ENCODE measurements at places on chromosomes 4 and X.

DNA sequence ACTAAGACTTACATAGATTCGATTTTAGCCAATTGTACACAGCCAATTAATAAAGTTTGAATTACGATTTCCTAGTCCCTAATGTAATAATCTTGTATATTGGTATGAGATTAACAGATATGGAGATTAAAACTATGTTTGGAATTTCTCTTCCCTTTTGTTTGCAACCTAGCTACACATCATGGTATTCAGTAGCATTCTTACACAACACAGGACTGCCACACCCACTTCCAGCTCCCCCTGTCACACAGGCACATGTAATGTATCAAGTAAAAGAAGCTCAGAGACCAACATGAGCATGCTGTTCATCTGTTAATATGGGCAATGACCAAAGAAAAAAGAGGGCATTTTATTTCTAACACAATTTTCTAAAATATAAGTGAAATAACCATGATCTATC is 12.8 kb downstream of the SLC6A14 start:
- ATAC-seq, result no peak

DNA sequence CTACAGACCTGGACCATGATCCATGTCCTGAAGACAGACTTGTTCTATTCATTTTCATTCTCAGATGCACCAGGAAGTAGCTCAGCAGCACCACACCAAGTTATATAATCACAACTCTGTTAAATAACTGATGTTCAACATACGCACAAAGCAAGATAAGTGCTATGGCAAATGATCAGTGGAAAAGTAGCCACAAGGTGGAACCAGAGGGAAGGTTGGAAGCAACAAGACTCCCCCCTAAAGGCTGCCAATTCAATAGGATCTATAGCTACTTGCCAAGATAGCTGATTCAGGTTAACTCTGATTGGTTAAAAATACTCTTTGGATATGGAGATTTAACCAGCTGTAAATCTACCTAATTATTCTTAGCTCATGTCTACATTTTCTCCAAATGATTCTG is 23.7 kb upstream of the FAM47B start:
- ATAC-seq, result no peak

GRCh38 chr4:2292646-2293108 is 30.8 kb upstream of the MXD4 start:
- ATAC-seq, result no peak

DNA sequence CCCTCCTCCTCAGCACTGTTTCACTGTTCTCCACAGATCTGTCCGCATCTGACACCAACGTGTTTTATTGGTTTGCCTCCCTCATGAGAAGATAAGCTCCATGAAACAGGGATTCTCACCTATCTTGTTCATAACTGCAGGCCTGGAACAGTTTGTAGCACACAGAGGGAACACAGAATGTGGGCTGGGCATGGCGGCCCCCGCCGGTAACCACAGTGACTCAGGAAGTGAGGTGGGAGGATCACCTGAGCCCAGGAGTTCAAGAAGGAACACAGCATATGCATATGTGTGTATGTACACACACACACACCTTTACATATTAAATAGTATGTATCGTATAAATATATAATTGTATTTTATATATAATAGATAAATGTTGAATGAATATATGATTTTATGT is 168.6 kb downstream of the AFAP1 start:
- no peak for ATAC-seq

DNA sequence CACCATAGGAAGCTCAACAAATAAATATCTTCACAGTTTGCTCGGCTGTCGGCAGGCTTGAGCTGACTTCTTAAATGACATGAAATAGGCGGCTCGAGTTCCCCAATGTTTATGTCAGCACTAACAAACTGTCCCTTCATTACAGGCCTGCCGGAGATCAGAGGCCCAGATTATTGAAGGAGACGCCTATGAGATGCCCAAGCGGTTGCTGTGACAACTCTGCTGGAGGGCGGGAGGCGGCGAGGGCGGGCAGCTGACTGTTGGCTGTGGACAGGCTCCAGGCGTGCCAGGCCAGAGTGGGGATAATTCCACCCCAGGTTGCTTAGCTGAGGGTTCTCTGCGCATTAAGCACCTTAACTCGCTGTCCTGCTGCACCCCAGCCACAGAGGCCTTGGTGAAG is 39.2 kb upstream of the MSX1 start:
- ATAC-seq, result no peak

- ATAC-seq, result no peak
Observed at GRCh38 chr4:105182211-105182610, 35.5 kb downstream of the TET2 start.

DNA sequence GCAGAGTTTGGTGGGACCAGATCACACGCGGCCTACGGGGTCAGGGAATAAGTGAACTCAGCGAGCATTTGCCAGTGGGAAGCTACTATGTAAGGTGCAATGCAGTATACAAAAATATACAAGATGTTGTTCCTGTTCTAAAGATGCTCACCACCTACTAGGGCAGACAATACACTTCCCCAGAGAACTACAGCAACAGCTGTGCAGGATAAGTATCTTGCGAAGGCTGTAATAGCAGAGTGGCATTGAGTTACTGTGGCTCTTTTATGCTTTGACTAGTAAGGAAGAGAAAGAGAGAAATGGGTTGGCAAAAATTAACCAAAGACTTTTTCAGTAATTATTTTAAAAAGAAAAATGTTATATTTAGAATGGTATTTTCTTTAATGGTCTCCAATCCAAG is 61.2 kb downstream of the CDS1 start:
- no peak for ATAC-seq

GRCh38 chr4:24680746-24681448 is 96.5 kb upstream of the DHX15 start:
- ATAC-seq, result no peak

DNA sequence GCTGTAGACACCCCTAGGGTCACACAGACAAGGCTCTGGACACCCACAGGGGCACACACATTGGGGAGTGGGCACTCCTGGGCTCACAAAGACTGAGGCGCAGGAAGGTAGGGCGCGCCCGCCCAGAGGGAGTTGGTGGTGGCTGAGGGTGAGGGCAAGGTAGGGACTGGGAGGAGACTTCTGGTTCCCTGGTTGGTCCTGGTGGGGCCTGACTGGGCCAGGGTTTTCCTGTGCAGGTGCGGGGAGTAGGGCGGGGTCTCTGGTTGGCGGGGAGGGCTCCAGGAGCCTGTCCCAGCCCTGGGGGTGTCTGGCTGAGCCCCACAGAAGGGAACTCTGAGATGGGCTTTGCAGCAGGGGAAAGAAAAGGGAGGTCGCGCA is 6.7 kb upstream of the WAS start:
- ATAC-seq, result peak; percentile 55

DNA sequence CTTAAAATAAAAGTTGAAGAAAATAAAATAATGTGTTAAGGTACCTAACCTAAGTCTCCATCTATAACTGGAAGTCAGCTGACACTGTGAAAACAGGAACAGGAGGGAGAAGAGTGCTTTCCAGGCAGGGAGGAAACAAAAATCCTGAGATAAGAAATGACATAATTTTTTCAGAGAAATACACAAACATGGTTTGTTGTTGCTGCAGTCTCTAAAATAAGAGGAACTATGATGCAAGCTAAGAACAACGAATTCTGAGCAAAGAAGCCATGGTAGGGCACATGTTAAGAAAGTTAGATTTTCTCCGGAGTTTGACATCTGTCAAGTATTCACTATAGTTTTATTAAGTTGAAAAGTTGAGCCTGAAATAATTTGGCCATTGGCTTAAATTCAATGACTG is 26.9 kb downstream of the PAPSS1 start:
- ATAC-seq, result no peak

- peak; percentile 70 for ATAC-seq
Observed at GRCh38 chr4:169024762-169025161, 14.7 kb upstream of the CBR4 start.

GRCh38 chr4:86675548-86675947 is 81.4 kb downstream of the PTPN13 start:
- peak; percentile 58 for ATAC-seq

DNA sequence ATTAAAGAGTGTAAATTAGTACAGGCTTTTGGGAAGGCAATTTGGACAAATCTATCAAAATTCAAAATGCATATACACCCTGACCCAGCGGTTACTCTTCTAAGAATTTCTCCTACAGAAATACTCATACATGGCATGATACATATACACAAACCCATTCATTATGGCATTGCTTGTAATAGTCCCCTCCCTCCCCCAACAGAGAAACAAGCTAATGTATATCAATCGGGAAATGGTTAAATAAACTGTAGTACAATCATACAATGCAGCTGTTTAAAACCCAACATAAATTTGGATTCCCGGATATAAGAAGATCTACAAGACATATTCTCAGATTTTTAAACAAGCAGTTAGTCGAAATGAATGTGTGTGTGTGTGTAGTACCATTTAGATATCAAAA is 808 bp downstream of the HUWE1 start:
- ATAC-seq, result no peak

GRCh38 chrX:101906136-101906796 is 25.6 kb downstream of the ZMAT1 start:
- no peak for ATAC-seq

DNA sequence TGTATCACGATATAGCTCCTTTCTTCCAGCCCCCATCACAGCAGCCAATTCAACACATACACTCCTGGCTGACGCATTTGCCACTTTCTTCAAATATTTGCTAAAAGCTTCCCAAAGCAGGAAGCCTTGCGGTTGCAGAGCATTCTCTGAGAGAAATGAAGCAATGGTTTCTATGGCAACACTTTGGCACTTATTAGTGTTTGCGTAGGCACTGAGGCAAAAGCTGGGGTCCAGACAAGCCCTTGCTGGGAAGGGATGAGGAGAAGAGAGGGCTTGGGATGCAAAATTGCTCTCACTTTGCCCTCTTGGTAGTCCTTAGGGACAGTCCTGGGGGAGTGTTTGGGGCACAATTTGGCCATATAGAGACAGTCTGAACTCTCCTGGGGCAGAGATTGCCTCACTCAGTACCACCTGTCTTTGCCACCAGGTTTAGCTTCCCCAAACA is 55.0 kb upstream of the PAK3 start:
- no peak for ATAC-seq

- no peak for ATAC-seq
Observed at GRCh38 chrX:24963823-24964222, 51.9 kb downstream of the ARX start.

GRCh38 chr4:8766610-8767009 is 105.0 kb downstream of the HMX1 start:
- no peak for ATAC-seq

DNA sequence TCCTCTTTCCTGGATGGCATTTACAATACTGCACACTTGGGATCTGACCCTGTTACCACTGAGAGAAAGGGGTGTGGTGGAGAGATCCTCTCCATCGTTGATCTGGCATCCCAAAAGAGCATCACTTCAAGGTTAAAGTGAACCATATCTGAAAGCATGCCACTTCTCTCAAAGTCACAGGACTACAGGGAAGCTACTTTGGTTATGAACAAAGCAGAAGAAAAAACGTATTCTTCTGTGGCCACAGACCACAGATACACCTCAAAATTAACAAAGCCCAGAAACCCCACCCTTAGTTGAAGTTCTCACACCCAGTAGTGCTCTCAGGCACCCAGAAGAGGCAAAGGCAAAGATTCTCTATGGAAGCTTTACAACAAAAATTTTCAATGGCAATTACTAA is 108.3 kb downstream of the JADE1 start:
- no peak for ATAC-seq

- ATAC-seq, result no peak
Observed at GRCh38 chr4:42554072-42554471, 102.8 kb downstream of the ATP8A1 start.

- no peak for ATAC-seq
Observed at GRCh38 chr4:114864060-114864459, 249.4 kb downstream of the NDST4 start.

DNA sequence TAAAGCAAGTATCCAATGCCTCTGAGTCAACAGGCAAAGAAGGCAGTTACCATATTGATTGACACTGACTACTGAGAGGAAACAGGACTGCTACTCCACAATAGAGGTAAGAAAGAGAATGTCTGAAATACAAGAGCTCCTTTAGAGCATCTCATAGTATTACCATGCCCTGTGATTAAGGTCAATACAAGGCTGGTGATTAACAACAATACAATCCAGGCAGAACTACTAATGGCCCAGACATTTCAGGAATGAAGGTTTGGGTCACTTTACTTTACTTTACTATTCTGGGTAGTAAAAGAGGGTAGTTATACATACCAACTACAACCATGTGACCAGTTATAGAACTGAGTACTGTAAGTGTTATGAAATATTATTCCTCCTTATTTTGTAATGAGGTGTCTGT is 44.5 kb downstream of the BRWD3 start:
- ATAC-seq, result no peak

- no peak for ATAC-seq
Observed at GRCh38 chr4:156113138-156113765, 159.6 kb upstream of the CTSO start.

GRCh38 chrX:151505796-151506195 is 57.7 kb upstream of the PASD1 start:
- peak; percentile 41 for ATAC-seq

DNA sequence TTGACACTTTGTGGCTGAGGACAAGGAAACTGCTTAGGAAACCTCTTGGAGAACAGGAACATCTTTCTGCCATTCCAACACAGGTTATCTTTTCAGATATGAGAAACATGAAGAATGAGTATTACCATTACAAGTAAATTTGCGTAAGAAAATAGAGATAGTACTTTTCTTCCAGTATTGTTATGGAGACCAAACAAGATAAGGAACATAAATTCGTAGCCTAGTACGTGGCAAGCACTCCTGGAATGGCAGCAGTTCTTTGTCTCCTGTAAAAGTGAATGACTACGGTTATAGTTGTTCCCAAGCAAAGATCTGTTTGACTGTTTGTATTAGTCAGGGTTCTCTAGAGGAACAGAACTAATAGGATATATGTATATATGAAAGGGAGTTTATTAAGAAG is 843.1 kb downstream of the STIM2 start:
- no peak for ATAC-seq

DNA sequence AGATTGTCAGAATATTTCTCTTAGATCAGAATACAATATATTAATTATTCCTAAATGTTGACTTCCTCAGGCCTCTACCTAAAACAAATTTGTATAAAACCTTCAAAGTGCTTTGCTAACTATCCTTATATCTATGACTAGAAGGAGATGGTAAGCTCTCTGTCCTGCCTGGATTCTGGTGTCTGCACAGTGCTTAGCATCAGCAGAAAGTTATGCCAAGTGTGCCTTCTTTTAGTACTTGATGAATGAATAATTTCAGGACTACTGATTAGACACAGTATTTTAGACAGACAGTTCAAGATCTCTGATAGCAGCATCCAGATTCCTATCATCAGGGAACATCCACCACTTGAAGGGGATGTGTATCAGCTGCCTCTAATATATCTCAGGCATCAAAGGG is 242.4 kb upstream of the TLL1 start:
- no peak for ATAC-seq

GRCh38 chr4:72286185-72286584 is 254.4 kb downstream of the NPFFR2 start:
- no peak for ATAC-seq
